ENCODE measurements at places on chromosomes 13 and 19. TPM values are rescaled to one million over a fixed set of nuclear protein-coding genes. Genes with fewer than 3 reads are reported as not detected.

The SLC25A23 gene
- 59.0 TPM for total RNA-seq

DNA sequence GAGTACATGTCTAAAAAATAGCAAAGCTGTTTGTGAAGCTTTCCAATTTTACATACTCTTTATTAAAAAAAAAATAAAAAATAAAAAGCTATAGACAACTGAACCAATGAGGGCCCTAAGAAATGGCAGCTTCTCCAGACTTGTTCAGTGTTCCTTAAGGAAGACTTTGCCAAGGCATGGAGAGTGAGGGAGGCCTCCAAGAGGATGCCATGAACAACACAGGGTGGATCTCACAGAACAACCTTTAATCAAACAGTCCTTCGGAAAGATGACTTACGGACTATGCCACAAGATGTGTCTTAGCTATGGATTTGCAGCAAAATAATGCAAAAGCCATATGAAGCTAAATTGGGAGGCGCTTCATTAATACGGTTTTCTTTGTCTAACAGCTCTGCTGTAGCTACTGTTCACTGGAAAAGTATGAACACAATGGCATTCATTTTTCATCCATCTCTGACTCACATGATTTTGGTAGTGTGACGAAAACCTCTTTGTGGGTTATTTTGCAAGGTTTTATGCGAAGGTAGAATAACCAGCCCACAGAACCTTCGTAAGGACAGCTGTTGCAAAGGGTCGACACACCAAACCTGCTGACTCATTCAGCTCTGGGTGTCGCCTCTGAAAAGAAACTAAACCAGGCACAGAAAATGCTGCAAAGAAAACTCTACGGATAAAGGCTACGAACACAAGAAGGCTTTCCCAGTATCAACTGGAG is 27.7 kb downstream of the EFNB2 start:
- no peak for DNase-seq
- peak overlapping the region; percentile 54 for H3K4me3 ChIP-seq
- no peaks in the 10 kb centered on the region for H3K36me3 ChIP-seq
- no peaks in the 10 kb centered on the region for H3K27me3 ChIP-seq
- H3K27ac ChIP-seq = peak overlapping the region; percentile 92

The ZNF493 gene
- 27.5 TPM for total RNA-seq

GRCh38 chr19:5193192-5193591 is 147.4 kb downstream of the PTPRS start:
- H3K27ac ChIP-seq = no peak overlapping the region
- no peaks in the 10 kb centered on the region for H3K4me1 ChIP-seq
- H3K27me3 ChIP-seq = no peaks in the 10 kb centered on the region
- H3K36me3 ChIP-seq = no peaks in the 10 kb centered on the region
- H3K4me3 ChIP-seq = no peak overlapping the region

DNA sequence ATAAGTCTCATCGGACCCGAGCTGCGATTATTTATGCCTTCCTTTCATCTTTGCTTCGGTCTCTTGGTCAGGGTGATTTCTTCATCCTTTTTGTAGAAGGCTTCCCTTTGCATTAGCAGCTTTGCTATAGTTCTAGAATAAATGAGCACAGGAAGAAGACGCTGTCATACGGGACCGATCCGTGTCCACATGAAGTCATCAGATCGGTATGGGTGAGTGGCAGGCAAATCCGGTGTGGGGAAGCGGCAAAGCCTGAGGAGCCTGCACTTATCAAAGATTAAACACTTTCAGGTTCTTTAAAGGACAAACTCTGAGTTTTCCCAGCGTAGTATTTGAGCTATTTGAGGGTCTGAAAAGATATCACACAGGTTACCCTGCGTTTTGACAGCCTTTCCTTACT is 119.3 kb downstream of the IRS2 start:
- H3K4me3 ChIP-seq = no peak overlapping the region
- H3K4me1 ChIP-seq = no peaks in the 10 kb centered on the region
- no peaks in the 10 kb centered on the region for H3K36me3 ChIP-seq

The PROSER1 gene
- 22.4 TPM for total RNA-seq

DNA sequence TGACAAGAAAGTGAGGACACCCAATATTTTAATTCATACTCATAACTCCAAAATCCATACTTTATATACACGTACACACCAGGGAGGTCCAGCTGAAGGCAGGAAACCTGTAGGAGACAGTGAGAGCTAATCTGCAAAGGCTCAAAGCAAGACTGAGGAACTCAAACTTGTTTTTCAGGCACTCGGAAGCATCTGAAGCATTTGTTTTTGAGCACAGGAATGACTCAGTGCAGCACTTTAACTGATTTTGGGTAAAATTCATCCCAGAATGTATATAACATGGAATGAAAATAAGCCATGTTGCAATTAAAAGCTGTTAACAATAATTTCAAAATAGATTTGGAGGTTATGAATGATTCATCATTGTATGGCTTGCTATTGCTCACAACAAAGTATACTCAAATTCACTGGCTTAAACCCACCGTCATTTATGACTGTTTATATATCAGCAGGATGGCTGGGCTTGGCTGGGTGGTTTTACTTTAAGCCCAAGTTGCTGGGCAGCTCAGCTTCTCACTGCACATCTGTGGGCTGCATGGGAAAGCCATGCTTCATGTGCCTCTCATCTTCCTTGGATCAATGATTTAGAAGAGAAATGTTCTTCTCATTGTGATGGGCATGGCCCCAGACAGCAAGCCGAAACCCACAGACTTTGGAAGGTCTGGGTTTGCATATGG is 177.0 kb downstream of the RFC3 start:
- no peaks in the 10 kb centered on the region for H3K27me3 ChIP-seq
- peaks cover 4% of the 10 kb centered on the region for H3K4me1 ChIP-seq
- no peak overlapping the region for H3K27ac ChIP-seq
- no peak for DNase-seq
- no peaks in the 10 kb centered on the region for H3K36me3 ChIP-seq
- H3K4me3 ChIP-seq = no peak overlapping the region

- no peak overlapping the region for H3K4me3 ChIP-seq
- no peak overlapping the region for H3K27ac ChIP-seq
- peaks cover 2% of the 10 kb centered on the region for H3K4me1 ChIP-seq
- DNase-seq = no peak
Measured at GRCh38 chr13:49441846-49442245, 2.0 kb downstream of the CAB39L start.

The KIR2DL4 gene
- not detected for total RNA-seq

The OLFM2 gene
- 3.9 TPM for total RNA-seq

Measured in aorta (tissue), 5 donors.